ENCODE measurements at places on chromosomes 6 and 20. TPM values are rescaled to one million over a fixed set of nuclear protein-coding genes. Genes with fewer than 3 reads are reported as not detected.

DNA sequence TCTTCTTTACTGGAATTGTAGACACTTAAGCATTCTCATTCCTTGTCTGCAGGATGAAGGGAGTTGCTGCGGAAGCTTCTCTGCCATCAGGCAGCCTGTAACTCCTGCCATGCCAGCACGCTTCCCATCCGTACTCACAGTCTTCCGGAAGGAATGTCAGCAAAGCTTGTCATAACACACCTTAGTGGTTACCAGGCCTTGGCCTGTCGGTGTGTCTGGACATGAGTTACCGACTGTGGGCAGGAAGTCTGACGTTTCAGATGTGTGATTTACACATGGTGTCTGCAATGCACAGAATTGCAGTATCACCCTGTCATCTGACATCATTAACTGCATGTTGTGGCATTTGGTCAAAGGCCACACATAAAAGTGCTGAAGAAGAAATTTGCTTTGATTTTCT is 102.2 kb downstream of the SLC24A3 start:
- H3K4me3 ChIP-seq: no peak overlapping the region
- no peaks in the 10 kb centered on the region for H3K27me3 ChIP-seq
- H3K36me3 ChIP-seq: no peaks in the 10 kb centered on the region
- no peak overlapping the region for H3K27ac ChIP-seq
- peaks cover 4% of the 10 kb centered on the region for H3K4me1 ChIP-seq

The SMLR1 gene
- 0.40 TPM for polyA plus RNA-seq

The CYP39A1 gene
- 15.2 TPM for polyA plus RNA-seq

The E2F1 gene
- polyA plus RNA-seq: 0.95 TPM

- DNase-seq: no peak
- H3K27ac ChIP-seq: no peak overlapping the region
- peaks cover 2% of the 10 kb centered on the region for H3K4me1 ChIP-seq
- no peaks in the 10 kb centered on the region for H3K27me3 ChIP-seq
These were observed 44.6 kb upstream of the SLC23A2 start for GRCh38 chr20:5045906-5046305.

- H3K27ac ChIP-seq: no peak overlapping the region
- H3K36me3 ChIP-seq: no peaks in the 10 kb centered on the region
- H3K4me1 ChIP-seq: no peaks in the 10 kb centered on the region
These were observed 6.0 kb downstream of the AFDN start for GRCh38 chr6:167832497-167833395.
